ENCODE measurements at places on chromosomes 1 and 21.

- DNase-seq: no peak
Measured at GRCh38 chr1:79629414-79629813, 622.9 kb upstream of the ADGRL4 start.

DNA sequence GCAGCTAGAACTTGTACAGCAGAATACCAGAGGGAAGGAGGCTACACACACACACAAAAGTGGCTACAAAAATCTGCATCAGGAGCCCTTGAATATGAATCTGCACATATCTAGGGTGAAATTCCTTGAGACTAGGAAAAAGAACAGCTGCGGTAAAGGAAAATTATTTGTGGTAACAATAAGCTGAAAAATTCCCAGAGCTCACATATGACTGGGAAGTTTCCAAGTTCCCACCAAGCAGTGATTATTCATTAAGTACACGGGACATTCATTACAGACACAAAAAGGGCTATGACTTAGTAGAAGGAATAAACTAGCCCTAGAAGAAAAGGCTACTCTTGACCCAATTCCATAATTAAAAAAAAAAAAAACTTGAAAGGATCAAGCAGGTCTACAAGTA lies 149.5 kb upstream of the BACE2 start:
- no peak for DNase-seq

- DNase-seq: no peak
Measured at GRCh38 chr21:15567191-15567590, 162.6 kb upstream of the USP25 start.

DNA sequence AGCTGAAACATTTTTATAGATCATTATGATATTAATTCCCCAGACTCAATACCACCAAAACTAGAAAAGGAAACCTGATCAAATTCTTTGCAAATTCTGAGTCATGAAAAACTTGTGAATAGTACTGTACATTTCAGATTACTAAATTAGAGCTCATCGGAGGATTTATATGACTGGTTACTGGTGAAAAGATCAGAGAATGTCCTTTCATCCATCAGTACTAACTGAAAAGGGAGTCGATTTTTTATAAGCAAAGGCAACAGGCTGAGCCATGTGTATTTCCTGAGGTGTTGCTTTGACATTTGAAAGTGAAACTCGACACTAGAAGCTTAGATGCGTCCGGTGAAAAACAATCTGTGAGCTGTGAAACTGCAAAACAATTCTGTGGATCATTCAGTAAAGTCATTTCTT lies 155.7 kb downstream of the TNFSF18 start:
- no peak for DNase-seq

DNA sequence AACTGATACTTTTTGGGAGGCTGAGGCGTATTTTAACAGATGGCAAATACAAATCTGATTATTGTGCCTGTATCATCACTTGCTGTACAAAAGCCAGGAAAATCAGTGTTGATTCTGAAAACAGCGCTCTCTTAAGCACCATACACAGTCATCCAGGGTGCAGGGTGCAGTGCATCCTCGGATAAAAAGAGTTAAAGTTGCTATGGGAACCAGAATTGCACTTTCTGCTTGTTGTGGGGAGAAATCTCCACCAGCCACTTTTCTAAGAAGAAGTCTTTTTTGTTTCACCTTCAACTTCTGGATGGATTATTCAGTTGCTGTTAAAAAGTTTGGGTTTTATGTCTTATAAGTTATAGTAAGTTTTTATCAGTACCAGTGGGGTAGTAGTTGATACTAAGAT lies 3.8 kb downstream of the LAMC1 start:
- no peak for DNase-seq

GRCh38 chr1:17405898-17406759 lies 33.3 kb downstream of the RCC2 start:
- DNase-seq: peak; percentile 71

- DNase-seq: no peak
Measured at GRCh38 chr1:15952317-15953258, 23.3 kb downstream of the ZBTB17 start.

DNA sequence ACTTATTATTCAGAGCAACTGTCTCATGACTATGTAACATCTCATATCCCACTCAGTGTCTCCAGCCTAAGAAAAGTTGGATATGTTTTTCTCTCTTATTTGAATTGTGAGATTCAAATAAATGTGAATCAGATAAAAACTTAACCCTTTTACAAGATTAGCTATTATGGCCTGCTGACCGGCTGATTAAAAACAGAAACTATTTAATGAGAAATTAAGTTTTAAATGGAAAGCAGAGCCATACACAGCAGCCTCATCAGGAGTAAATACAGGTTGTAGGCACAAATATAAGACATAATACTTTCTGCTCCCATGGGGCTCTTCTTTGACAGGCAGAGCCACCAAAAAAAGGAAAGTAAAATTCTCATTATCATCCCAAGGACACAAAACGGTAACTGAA lies 307.0 kb upstream of the PRMT6 start:
- no peak for DNase-seq

- DNase-seq: no peak
Measured at GRCh38 chr1:25550683-25551310, 7.4 kb downstream of the LDLRAP1 start.

- DNase-seq: no peak
Measured at GRCh38 chr1:243505986-243506689, 250.3 kb downstream of the SDCCAG8 start.

DNA sequence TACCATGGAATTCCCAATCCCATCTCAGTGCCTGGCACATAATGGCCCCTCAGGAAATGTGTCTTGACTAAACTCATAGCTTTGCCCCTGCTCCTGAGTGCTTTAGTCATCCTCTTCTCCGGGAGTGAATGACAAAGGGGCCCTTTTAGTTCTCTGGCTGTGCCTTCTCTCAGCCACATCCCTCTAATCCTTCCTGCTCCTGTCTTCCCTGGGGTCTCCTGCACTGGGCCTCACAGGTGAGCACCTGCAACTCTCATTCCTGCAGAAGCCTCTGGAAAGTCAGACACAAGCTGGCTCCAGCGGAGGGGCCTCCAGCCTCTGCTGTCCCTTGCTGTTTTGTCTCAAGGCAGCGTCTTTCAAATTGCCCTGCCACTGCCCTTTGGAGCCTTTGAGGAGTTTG lies 14.0 kb upstream of the ETV3L start:
- DNase-seq: peak; percentile 6
